ENCODE measurements at places on chromosomes 1 and 21.

DNA sequence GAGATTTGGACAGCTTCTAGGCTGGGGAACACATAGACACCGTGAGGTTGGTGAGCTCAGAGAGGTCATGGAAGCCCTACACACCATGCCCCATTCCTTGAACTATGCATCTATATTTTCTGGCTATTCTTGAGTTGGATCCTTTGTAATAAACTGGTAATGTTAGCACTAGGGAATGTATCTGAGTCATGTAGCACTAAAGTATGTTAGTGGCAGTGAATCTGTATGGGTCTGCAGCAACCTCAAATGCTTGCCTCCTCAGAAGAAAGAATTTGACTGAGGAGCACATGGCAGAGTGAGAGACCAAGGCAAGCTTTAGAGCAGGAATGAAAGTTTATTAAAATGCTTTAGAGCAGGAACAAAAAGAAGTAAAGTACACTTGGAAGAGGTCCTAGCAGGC lies 43.7 kb upstream of the LRRC7 start:
- DNase-seq: no peak

GRCh38 chr1:113493533-113493932 lies 103.2 kb downstream of the MAGI3 start:
- DNase-seq: no peak

GRCh38 chr21:44523567-44524413 lies 16.2 kb downstream of the KRTAP10-1 start:
- no peak for DNase-seq

DNA sequence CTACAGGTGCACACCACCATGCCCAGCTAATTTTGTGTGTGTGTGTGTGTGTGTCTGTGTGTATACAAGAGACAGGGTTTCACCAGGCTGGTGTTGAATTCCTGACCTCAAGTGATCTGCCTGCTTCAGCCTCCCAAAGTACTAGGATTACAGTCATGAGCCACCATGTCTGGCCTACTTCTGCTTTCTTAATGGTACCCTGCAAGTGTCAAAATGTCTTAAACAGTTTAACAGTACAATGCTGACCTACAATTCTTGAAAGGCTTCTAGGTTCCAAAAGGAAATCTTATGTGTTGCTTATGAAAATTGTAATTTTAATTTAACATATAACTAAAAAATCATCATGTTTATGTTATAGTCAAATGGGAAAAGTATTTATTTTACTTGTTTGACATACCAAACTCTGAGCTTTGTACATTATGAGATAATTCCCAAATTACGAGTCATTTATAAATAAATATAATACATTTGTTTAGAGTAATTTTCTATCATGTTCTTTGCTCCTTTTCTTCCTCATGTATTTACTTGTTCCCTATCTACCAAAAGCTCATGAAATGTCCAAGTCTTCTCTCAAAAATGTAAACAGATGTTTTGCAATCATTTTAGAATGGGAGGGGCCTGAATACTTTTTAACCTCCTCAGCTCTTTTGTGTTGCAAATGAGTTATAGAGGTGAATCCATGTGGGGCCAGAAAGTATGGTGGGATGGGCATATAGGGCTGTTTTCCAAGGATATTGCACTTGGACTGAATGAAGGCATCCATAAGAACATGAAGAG lies 8.4 kb upstream of the VCAM1 start:
- no peak for DNase-seq

DNA sequence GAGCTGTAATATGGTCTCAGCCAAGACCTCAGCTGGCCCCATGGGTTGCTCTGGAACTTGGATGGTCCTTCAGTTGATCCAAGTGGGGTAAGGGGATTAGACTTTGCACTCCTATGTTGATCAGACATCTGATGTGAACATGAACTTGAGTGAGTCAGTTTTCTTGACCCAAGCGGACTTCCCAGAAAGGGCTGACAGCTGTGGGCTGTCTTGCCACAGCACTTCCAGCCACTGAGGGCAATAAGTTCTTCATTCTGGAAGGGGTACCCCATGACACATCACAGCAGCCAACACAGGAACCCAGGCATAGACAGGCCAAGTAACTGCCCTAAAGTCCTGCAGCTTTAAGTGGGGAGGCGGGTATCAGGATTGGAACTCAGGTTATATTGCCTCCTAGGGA lies 93.9 kb upstream of the USP24 start:
- no peak for DNase-seq

DNA sequence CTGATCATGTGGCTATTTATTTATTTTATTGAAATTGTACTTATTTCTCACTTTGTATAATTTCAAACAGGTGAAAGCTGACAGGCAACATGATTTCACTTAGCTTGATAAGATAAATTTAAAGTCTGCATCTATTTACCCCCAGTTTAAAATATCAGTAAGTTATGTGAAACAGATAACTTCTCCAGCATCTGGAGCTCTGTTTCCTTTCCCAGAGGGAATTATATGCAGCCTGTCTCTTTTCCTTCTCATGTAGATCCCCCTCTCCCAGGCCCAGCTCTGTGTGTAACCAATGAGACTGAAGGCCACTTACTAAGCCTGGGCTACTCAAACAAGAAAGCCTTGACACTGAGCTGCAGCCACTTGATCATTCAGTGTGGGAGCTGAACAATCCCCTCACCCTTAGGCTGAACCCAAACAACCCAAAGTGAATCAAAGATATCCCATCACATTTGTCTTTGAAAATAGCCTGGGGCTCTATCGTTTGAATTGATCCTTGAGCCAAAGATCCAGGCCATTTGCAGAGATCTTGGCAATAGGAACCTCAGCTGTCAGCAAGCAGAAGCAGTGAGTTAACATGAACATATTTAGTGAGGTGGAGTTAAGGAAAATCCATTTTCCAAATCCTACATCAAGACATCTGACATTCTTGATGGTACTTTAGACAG lies 383.9 kb downstream of the TGFB2 start:
- no peak for DNase-seq

- no peak for DNase-seq
These were observed 157.2 kb upstream of the UBE2U start for GRCh38 chr1:64046243-64046642.

DNA sequence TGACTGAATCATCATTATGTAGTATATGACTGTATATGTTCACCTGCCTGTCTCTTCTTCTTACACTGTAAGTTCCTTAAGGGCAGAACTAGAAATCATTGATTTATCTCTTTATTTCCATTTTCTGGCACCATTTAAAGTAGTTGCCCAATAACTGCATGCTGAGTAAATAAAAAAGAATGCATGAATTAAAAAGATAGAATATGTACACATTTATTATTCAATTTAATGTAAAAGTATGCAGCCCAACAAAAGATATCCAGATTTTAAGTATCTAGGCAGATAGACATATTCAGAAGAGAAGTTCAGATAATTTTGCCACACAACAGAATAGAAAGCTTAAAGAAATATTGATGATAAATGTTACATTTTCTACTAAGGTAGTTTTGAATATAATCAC lies 1244.6 kb upstream of the ADGRL4 start:
- no peak for DNase-seq

GRCh38 chr1:52706136-52706670 lies 8.1 kb upstream of the COA7 start:
- no peak for DNase-seq

- DNase-seq: no peak
These were observed 309.9 kb upstream of the PRMT6 start for GRCh38 chr1:106746448-106747085.

DNA sequence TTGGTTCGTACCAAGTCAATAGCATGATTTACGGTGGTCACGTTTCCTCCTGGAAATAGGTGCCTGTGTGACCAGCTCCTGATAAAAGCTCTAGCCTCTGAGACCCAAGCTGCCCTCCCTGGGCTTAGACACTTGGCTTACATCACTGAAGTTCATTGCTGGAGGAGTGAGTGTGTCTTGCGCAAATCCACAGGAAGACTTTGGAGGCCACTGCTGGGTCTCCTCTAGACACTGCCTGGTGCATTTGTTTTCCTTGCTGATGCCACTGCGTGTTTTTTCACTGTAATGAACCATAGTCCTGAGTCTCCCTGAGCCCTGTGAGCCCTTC lies 230.6 kb downstream of the DSCAM start:
- DNase-seq: no peak

GRCh38 chr1:10895621-10896020 lies 99.2 kb upstream of the CASZ1 start:
- no peak for DNase-seq

DNA sequence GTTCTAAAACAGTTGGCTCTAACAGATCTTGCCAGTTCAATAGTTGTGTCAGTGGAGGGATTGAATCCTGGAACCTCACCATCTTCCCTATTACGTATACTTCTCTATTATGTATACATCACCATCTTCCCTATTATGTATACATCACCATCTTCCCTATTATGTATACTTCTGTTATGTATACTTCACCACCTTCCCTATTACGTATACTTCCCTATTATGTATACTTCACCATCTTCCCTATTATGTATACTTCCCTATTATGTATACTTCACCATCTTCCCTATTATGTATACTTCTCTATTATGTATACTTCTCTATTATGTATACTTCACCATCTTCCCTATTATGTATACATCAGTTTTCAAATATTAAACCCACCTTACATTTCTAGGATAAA lies 34.4 kb upstream of the HP1BP3 start:
- DNase-seq: no peak

DNA sequence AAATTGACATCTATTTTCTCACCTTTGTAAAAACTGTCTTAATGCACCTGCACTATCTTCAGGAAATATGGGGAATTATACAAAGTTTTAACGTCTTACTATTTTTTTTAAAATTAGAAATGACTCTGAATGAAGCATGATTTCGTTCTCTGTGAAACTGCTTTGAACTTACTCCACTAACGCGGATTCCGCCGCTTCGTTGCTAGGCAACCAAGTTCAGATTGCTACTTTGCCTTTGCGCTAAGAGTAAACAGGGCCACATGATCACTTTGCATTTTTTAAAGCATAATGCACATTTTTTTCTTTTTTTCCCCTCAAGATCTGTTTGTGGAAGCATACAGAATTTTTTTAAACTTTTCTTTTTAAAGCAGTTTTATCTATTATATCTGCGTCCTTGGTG lies 690.5 kb downstream of the BRINP3 start:
- peak; percentile 17 for DNase-seq

GRCh38 chr1:218835609-218836008 lies 338.1 kb upstream of the LYPLAL1 start:
- no peak for DNase-seq

DNA sequence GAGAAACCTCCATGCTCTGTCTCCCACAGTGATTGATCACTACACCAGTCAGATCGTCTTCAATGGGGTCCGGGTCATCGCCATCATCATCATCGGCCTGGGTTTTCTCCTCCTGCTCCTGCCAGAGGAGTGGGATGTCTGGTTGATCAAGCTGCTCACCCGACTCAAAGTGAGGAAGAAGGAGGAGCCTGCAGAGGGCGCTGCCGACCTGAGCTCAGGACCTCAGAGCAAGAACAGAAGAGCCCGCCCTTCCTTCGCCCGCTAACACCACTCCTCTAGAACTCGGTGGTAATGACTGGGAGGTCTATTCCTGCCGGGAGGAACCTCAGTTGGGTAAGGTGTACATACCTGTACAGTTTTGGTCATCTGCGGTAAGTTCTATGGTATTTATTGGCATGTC lies 50.3 kb upstream of the COA6 start:
- peak; percentile 81 for DNase-seq

- DNase-seq: no peak
These were observed 5.5 kb upstream of the TNFRSF1B start for GRCh38 chr1:12161324-12161661.

DNA sequence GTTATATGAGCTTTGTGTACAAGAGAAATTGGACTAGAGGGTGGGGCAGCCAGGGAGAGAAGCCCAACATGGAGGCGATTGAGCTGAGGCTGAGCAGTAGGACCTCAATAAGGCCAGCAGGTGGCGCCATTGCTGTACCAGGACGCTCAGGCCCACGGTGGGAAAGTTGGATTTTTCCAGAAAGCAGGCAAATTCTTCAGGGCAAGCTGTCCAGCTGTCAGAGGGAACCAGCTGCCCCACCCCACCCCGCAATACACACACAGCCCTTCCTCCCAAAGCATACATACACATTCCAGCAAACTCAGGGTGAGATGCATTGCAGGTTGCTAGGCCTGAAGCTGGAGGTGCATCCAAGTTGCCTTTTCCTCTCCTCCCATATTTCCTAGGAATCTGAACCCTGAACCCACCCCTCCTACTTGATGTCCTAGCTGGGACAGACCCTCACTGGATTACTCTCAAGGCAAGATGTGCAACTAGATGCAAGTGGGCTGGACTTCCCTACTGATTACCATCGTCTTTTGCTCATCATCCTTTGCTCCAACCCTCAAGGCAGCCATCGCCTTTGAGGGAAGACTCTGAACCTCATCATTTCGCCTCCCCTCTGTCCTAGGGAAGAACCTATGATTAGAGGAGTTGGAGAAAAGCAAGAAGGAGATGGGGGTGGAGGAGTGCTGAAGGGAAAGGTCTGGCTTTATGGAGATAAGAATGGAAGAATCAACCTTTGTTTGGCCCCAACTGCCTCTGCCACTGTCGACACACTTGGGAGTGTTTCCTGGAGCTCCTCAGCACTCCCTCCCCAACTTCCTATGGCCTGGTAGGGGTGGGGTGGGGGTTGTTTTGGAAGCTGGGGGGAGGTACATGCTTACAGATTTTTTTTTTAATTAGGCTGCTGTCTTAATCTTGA lies 25.5 kb downstream of the CD34 start:
- peak; percentile 83 for DNase-seq

GRCh38 chr1:90007979-90008404 lies 13.1 kb downstream of the ZNF326 start:
- no peak for DNase-seq

GRCh38 chr1:10353282-10353681 lies 45.6 kb upstream of the PGD start:
- no peak for DNase-seq

DNA sequence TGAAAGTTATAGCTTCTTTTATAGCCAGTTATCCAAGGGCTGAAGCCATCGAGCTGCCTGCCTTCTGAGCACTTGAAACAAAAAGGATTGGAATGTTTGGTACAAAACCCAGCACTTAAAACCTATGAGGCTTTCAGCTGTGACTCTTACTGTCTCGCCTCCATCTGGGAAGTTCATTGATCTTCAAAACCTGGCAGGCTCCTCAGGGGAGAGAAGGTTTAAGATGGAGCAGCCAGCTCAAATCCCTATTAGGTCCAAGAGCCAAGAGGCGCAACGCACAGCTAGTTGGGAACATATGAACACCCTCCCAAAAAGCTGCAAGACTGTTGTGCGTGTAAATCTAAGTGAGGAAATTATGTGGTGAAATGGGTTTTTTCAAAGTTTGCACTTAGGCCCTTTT lies 33.4 kb downstream of the BACE2 start:
- DNase-seq: no peak

- no peak for DNase-seq
These were observed 22.0 kb upstream of the BCAR3 start for GRCh38 chr1:93703643-93704042.
